Smooth muscle cell of bladder (primary cell): ENCODE measurements at places on chromosomes 12 and 14. TPM values are rescaled to one million over a fixed set of nuclear protein-coding genes. Genes with fewer than 3 reads are reported as not detected.

PRPH gene
- total RNA-seq = 0.28 and 0.46 TPM in 2 replicates

AQP6 gene
- under 0.01 TPM in 1 of 2 replicates, not detected in the other for total RNA-seq

TSPAN19 gene
- total RNA-seq = not detected in 2 replicates

SLC6A12 gene
- under 0.01 TPM in 1 of 2 replicates, not detected in the other for total RNA-seq

NFE2 gene
- 0.18 and 0.28 TPM in 2 replicates for total RNA-seq

SIX4 gene
- total RNA-seq = 7.7 and 7.8 TPM in 2 replicates

PAX9 gene
- 0.09 TPM in 1 of 2 replicates, not detected in the other for total RNA-seq

TSFM gene
- 18.8 and 24.3 TPM in 2 replicates for total RNA-seq

ADGRD1 gene
- 10.2 and 19.9 TPM in 2 replicates for total RNA-seq
